ENCODE measurements at places on chromosomes 2 and 18.
A peak's percentile ranks its signal among the peaks of the same experiment; 100 is the strongest.

DNA sequence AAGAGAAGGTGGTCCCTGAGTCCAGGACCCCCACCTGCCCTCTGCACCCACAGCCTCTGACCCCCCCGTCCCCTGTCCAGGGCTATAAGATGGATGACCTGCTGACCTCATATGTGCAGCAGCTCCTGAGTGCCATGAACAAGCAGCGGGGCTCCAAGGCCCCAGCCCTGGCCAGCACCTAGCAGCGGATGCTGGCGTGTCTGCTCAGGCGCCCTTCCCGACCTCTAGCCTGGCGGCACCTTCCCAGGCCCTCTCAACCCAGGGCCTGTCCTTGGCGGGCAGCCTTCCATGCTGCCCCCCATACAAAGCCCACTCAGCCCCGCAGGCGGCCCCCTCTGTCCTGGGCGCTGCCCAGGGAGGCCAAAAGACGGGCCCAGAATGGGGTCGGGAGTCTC lies 8.7 kb upstream of the GPR17 start:
- no peak for DNase-seq

GRCh38 chr18:59661891-59662701 lies 35.1 kb downstream of the CCBE1 start:
- DNase-seq: no peak

DNA sequence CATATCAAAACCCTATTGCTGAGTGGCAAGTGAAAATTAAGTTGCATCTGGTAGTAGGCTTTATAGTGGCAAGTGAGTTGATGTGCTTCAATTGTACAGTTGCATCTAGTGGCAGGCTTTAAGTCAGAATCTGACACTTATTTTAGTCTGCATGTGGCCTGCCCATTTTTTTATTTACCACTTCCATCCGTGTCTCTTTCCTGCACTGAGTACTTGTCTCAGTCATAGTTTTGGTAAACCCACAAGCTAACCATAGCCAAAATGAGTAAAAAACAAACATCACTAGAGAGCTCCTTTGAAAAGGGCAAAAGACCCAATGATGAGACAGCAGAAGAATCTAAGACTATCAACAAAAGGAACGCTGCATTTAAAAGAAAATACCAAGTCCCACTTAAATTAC lies 96.0 kb upstream of the CRACDL start:
- no peak for DNase-seq

GRCh38 chr2:60840880-60841279 lies 40.5 kb upstream of the REL start:
- DNase-seq: no peak

GRCh38 chr18:79950515-79951341 lies 725 bp downstream of the SLC66A2 start:
- peak; percentile 34 for DNase-seq

- no peak for DNase-seq
Observed at GRCh38 chr2:29425866-29426265, 310.7 kb downstream of the CLIP4 start.

GRCh38 chr18:77736842-77737241 lies 487.2 kb downstream of the GALR1 start:
- no peak for DNase-seq

GRCh38 chr2:192437653-192438052 lies 242.9 kb upstream of the TMEFF2 start:
- no peak for DNase-seq

DNA sequence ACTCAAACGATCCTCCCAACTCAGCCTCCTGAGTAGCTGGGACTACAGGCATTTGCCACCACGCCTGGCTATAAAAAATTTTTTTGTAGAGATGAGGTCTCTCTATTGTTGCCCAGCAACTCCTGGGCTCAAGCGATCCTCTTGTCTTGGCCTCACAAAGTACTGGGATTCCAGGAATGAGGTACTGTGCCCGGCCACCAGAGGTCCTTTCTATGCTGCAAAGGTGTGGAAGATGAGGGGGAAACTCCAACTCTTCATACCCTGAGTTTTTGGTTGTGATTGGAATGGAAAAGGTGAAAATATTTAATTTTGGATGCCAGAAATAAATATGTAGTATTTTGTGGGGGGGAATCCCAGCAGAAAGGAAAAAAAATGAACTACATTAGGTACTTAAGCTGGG lies 36.0 kb downstream of the MRPL33 start:
- no peak for DNase-seq

DNA sequence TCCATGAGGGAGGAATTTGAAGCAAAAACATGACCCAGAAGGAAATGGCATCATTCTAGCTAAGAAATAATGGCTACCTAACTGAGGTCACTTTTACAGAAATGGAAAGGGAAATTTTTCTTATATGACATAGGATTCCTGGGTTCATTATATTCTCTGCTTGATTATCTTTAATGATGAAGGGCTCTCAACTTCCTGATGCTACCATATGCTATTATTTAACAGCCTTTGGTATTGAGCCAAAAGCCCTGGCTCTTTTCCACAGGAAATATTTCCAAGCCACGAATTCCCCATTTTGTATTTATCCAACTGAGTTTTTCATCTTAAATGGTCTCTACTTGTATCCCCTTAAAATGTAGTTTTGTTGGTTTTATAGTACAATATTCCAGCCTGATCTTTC lies 63.2 kb upstream of the NPAS2 start:
- DNase-seq: no peak

DNA sequence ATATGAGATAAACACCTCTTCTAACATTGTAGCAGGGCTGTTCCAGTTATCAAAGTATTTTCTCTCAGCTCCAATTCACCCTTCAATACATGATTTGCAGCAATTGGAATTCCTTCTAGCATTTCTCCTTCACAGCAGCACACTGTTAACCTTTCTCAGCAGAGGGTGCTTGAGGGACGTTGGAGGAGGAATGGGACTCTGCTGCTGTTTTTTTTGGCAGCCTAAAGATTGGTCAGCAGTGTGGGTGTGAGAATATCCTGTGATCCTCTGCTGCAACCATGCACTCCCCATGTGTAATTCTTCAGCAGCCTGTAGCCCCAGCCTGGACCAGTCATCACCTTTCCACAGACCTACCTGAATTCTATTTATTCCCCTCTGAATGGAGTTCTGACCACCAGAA lies 1708.9 kb upstream of the CELF4 start:
- DNase-seq: no peak

GRCh38 chr2:231521443-231521842 lies 8.8 kb downstream of the NMUR1 start:
- no peak for DNase-seq

GRCh38 chr2:86397986-86398385 lies 43.2 kb upstream of the KDM3A start:
- DNase-seq: no peak

DNA sequence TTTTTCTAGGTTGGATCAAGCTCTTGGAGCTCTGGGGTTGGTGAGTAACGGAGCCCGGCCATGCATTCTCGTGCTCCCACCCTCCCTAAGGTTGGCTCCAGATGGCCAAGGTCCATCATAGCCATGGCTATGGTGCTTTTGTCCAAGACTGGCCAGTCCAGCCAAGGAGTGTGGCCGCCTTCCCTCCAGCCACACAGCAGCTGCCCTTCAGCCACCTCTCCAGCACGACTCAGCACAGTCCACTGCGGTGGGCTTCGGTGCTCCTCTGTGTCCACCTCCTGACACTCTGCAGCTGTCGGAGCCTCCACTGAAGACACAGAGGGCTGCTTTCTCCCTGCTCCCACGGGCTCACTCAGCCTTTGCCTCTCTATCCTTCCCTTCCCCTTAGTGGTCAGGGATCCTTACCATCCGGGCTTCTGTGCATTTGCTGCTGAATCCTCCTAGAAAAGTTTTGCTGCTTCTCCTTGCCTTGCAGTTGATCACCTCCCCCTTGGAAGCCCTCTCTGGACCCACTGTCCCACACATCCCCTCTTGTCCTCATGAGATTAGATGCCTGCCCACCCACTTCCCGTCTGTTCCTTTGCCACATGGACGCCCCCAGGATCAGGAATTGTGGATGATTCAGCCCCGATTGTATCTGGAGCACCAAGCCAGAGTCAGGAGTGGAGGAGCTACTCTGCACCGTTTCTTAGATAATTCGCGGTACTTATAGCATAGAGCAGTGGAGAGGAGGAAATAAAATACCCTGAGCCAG lies 177.1 kb upstream of the COPS8 start:
- DNase-seq: no peak

DNA sequence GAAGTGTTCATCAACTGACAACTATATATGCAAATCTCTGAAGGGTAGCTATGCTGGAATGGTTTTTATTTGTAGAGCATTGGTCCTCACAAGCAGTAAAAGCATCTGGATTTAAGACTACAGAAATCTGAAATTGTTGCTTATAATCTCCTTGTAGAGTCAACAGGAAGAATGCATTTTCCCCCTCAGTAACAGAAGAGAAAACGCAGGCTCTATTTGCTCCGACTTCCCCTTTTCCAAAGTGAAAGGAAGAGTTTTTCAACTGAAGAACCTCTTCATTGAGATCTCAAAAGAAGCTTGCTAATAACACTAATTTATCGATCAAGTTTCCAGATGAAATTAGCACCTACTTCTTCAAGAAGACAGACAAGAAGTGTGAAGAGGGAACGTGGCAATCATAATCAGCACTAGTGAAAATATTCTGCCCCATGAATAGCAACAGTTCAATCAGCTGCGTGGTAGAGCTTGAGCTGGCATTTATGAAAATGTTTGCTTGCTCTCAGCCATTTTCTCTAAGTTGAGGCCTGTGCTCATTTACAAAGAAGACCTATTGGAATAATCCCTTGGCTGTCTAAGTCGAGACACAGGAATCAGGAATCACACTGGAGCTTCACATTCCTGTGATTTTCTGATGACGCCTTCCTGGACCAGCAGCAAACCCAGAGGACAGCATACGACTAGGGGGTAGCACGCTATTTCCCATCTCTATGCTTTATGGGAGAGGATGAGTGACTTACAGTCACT lies 43.7 kb downstream of the TGIF1 start:
- DNase-seq: no peak

DNA sequence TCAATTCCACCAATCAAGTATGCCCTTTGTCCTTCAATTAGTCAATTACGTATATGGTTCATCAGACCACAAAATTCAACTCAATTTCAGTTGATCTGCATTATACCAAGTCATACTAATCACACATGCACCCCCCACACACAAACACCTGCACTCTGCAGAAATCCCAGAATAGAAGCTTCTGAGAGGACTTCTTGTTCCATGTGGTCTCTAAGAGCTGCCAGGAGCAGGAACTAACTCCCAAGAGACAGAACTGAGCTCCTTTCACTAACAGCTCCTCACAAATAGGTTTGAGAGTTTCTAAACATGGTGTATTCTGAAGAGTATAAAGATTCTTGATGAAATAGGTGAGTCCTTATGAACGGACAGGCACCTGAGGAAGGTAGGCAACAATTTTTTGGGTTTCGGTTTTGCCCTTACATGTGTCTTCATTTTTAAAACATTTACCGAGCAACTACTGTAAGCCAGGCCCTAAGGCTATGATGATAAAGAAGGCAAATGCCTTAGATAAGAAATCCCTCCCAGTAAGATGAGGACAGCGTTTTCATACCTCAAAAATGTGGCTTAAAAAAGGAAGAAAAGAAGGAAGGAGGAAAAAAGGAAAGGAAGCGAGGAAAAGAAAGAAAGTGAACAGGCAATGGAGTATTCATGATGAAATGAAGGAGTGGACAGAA lies 183.1 kb downstream of the PID1 start:
- no peak for DNase-seq

DNA sequence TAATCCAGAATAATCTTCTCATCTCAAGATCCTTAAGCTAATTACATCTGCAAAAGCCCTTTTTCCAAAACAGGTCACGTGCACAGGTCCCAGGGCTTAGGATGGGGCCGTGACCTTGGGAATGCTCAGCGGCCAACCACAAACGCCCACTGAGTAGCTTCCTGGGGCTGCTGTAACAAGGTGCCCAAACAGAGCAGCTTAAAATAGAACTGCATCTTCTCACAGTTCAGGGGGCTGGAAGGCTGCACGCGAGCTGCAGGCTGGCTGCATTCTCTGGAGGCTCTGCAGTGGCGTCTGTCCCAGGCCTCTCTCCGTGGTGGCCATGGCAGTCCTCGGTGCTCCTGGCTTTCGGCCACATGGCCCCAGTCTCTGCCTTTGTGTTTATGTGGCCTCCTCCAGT lies 31.9 kb downstream of the ADI1 start:
- DNase-seq: no peak

DNA sequence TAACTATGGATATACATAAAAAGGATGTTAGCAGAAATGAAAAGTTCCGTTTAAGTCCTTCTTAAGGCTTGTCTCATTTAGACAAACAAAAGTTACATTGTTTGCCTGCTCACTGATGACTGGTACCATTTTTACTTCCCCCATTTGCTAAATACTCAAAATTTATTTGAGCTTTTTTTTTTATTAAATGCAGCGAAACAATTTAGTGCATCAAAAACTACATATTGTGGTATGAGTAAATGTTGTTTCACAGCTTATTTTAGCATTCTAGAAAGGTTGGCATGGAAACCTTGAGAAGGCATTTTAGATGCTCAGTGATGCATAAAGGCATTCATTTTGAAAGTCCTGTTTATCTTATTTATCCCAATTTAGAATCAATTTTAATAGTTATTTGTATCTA lies 100.0 kb downstream of the MAP2 start:
- DNase-seq: no peak

GRCh38 chr2:32688541-32688940 lies 60.7 kb downstream of the TTC27 start:
- DNase-seq: peak; percentile 18

DNA sequence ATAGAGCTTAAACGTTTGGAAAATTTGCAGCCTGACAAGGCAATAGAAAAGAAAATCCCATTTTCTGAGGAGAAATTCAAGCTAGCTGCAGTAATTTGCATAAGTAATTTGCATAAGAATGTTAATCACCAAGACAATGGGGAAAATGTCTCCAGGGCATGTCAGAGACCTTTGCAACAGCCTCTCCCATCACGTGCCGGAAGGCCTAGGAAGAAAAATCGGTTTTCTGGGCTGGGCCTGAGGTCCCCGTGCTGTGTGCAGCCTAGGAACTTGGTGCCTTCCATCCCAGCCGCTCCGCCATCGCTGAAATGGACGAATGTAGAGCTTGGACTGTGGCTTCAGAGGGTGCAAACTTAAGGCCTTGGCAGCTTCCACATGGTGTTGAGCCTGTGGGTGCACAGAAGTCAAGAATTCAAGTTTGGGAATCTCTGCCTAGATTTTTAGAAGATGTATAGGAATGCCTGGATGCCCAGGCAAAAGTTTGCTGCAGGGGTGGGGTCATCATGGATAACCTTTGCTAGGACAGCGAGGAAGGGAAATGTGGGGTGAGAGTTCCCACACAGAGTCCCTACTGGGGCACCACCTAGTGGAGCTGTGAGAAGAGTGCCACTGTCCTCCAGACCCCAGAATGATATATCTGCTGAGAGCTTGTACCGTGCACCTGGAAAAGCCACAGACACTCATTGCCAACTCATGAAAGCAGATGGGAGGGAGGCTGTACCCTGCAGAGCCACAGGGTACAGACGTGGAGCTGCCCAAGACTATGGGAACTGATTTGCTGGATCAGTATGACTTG lies 164.6 kb downstream of the GULP1 start:
- no peak for DNase-seq

GRCh38 chr2:148342086-148342485 lies 302.5 kb upstream of the EPC2 start:
- DNase-seq: no peak

GRCh38 chr2:25615920-25616319 lies 57.5 kb downstream of the DTNB start:
- no peak for DNase-seq

Measured in muscle of back (tissue), 13 donors.